Kidney (tissue), 22 donors: ENCODE measurements at places on chromosomes 3 and 15. TPM values are rescaled to one million over a fixed set of nuclear protein-coding genes. Genes with fewer than 3 reads are reported as not detected.

Gene UNC13C
- 0.19 TPM for total RNA-seq

Gene FEZF2
- total RNA-seq, result not detected

Gene CNTN4
- total RNA-seq, result 13.4 TPM

Gene SI
- not detected for total RNA-seq

Gene SYNM
- total RNA-seq, result 23.2 TPM

Gene C3orf70
- total RNA-seq, result 2.8 TPM

Gene MUSTN1
- total RNA-seq, result 18.6 TPM

Gene RGMA
- total RNA-seq, result 4.7 TPM

Gene SH2D7
- not detected for total RNA-seq

Gene CFAP91
- total RNA-seq, result 14.1 TPM

Gene P4HTM
- 63.7 TPM for total RNA-seq

Gene GOLGA8A
- total RNA-seq, result 36.1 TPM

Gene LIPH
- total RNA-seq, result 14.7 TPM

Gene C3orf22
- total RNA-seq, result not detected
